NCI-H1092 treated with DMSO at 0.1 percent for 48 hours (cell line): ENCODE measurements at places on chromosomes 12 and 14.
A peak's percentile ranks its signal among the peaks of the same experiment; 100 is the strongest.

DNA sequence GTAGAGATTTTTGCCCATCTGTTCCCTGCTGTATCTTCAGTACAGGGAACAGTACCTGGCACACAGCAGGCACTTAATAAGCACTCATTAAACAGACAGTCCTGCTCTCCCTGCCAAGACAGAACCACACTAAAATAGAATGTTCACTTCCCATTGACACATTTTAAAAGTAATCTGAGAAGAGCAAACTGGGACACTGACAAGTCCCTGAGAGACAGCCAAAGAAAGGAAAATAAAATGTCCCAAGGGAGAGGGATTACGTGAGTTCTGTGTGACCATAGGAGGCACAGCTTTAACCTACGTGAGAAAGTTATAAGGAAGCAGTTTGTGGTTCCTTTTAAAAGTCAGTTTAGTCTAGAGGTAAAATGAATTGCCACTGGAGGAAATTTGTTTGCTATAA is 43.9 kb upstream of the SYCP3 start:
- no peak for DNase-seq

GRCh38 chr14:55532645-55533344 is 47.2 kb upstream of the KTN1 start:
- DNase-seq, result no peak

- no peak for DNase-seq
Measured at GRCh38 chr12:86290615-86291014, 34.4 kb upstream of the MGAT4C start.

DNA sequence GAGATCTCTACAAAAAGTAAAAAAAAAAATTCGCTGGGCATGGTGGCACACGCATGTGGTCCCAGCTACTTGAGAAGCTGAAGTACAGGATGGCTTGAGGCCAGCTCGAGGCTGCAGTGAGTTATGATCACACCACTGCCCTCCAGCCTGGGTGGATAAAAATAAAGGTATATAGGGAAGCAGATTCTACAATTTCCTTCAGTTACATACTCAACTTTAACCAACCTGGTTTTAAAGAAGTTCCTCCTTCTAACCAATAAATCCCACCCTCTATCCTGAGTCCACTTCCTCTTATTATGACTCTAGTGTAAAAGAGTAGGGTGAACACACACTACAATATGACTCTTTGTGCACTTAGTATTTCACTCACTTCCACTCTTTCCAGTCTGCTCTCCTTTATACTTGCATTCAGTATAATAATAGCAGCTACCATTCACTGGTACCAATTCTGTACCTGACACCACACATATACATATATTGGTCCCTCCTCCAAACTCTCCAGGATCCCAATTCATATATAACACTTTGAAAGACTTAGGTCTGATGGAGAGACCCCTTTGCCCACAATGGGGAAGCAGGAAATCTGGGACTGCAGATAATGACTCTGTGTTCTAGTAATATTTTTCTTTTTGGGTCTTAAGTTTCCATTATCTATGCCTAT is 2.3 kb downstream of the ARF3 start:
- DNase-seq, result no peak

DNA sequence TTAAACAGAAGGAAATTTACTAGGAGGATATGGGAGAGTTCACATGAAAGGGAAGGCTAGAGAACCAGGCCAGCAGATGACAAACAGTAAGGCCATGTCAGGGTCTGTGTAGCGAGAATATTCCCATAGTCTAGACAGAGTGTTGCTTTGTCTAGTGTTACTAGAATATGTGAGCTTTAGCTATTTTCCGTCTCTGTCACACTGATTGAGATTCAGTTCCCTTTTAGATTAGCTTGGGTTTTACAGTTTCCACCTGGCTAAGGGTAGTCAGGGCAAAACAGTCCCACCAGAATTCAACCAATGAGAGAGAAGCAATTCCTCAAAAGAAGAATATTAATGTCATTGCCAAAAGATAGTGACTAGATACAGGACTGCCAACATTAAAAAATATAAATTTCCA is 82.8 kb upstream of the MDM1 start:
- DNase-seq, result no peak

GRCh38 chr12:26138860-26139259 is 14.0 kb upstream of the BHLHE41 start:
- no peak for DNase-seq

DNA sequence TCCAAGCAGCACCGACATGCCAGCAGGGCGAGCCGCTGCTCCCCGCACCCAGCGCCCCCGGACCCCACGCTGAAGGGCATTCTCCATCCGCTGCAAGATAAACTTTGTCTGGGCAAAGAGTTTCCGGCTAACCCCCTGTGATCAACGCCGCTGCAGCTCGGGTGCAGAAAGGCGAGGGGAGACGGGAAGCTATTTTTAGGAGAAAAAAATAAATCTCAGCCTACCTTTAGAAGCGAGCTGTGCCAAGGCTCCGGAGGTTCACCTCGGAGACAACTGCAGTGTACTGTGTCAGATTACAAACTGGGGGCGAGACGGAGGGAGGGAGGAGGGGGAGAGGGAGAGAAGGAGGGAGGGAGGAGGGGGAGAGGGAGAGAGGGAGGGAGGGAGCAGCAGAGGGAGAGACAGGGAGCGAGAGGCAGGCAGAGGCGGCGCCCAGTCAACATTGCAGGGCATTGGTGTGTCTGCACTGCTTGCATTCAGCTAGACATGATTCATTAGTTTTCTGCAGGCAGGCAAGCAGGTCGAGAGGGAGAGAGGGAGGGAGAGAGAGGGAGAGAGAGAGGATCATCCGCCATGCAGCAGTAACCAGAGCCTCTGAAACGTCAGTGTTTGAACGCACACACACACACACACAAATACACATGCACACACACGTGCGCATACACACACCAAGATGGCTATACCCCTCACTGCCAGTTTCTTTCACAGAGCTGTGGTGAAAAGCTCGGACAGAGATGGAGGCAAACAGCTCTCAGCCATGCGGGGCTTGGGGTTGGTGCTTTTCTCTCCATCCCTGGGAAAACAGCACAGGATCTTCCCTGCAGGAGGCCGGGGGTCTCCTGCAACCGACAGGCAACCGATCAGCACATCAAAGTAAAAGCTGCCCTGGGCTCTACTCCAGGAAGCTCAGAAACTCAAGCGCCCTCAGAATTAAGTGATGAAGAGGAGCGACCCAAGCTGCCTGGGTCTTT is at the start of gene RIMBP2:
RIMBP2 (minus strand) TSS at position 302 of the 971 bp plus-strand sequence. CDS start 237,286 bp downstream, outside the sequence.
- DNase-seq, result peak; percentile 68

DNA sequence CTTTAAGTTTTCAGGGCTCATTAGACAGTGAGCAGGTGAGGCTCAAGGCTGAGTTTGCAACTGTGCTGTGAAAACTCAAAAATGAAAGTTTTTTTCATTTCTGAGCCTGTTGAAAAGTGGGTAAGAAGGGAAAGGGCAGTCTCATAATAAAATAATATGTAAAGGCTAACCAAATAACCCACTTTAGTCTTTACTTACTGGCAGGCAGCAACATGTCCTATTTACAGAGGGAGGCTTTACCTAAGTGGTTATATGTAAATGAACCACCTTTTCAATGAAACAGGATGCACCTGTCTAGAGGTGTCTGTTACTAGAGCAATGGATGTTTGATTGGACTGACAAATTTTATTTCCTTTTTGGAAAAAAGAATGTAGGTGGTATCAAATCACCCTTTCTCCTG is 158.0 kb downstream of the ETV6 start:
- DNase-seq, result peak; percentile 53

DNA sequence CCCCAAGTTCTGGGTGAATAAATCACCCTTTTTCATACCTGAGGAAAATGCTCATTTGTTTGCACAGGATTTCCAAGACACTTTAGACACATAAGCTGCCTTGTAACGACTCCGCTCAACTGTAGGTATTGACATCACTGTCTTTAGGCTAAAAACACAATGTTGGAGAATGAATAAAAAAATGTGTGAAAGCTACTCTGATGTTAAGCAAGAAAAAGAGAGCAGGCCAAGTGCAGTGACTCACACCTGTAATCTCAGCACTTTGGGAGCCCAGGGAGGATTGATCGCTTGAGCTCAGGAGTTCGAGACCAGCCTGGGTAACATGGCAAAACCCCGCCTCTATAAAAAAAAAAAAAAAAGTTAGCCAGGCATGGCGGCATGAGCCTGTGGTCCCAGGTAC is 11.1 kb upstream of the CIPC start:
- no peak for DNase-seq

DNA sequence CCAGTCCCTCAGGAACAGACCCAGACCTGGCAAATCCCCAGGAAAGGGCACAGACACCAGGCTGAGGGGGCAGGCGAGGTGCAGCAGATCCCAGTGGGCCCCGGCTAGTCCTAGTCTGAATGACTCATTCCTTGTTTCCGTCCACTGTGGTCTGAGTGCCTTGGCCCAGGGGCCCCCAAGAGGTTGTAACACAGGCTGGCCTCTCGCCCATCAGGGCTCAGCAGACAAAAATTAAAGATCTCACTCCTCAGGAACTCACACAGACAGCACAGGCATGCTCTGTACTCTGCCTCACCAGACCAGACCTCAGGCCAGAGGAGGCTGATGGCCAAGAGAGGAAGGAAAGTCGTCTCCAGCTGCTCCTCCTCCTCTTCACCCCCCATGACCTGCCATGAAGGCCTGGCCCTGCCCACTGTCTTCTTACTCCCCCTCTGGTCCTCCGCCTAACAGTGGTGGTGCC is 7.7 kb upstream of the LTBP2 start:
- DNase-seq, result no peak

DNA sequence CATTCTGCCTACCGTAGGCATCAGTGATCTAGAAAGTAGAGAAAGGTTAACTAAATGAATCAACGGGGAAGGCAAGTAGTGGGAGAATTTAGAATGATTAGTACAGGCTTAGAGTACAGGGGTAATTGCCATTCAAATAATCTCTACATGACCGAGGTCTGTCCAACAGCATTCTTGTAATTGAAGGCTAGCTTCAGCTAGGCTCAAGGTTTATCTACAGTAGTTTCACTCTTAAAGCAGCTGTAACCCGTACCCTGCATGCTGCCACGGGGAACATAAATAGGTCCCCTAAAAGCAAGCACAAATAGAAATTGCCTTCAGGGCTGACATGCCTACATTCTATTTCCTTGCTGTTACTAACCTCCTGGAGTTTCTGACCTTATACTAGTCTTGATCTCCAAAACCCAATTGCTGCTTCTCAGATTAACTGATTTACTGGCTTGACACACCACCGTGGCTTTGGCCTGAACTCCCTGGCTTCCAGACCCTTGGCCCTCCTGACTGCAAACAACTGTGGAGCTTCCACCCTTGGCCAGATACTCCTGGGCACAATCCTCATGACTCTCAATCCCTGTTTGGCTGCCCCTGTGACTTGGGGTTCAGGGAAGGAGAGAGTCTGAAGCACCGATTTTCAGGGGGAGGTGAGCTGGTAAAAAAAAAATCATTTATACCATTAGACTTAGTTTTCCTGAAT is 242.1 kb upstream of the FOXN3 start:
- no peak for DNase-seq
